Right cardiac atrium (tissue), 5 donors: ENCODE measurements at places on chromosomes 2 and 18. TPM values are rescaled to one million over a fixed set of nuclear protein-coding genes. Genes with fewer than 3 reads are reported as not detected.

Gene POTEI
- total RNA-seq: 4.5 TPM

DNA sequence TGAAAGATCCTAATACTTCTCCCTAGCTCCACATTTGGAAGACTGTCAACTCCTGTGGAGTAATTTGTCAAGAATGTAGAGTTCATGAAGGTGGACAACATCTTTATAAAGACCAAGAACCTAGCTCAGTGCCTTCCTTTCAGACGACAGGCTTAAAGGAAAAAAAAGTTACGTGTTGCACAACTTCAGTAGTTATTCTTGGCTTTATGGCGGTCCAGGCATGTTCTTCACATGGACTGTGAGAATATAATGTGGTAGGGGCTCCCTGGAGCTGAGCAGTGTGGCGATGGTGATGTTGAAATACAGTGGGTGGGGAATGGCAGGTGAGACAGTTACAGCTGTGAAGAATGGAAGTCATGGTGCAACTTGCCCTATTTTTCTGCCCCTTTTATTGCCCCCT, 3.9 kb downstream of the TAF1B start:
- no peak for DNase-seq

GRCh38 chr2:28378679-28379584, 13.7 kb upstream of the FOSL2 start:
- DNase-seq: peak; percentile 39

DNA sequence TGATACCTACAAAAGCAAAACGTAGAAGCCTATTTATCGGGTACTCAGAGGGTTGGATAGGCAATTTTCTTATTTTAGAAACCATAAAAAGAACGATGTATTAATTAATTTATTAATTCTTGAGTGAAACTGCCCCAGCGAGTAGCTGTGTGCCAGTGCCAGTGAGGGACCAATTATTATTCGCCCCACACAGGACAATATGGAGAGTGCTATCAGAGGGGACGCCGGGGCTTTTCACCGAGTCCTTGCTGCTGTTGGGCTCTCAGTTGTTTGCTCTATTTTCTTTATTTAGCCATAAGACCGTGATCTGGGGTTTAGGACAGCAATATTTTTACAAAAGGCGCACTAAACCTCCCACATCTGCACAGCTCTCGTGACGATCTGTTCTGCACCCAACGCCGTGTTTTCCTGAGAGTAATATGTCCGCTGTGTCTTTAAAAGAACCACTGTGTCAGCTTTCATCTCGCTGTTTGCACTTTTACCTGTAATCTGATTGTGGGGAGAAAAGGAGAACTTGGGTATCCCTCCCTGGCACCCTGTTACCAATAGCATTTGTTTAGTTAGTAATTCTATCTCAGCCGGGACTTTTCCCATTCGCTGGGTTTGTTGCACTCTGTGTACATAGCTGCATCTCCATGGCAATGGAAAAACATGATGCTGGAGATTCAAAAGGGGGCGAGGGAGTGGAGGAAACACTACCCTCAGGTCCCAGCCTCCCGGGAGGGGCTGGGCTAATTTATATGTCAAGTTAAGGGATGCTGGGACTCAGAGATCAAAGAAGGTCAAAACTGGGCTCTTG, 30.1 kb upstream of the ZNF516 start:
- DNase-seq: no peak

- no peak for DNase-seq
Observed at GRCh38 chr2:100905132-100905805, 85.3 kb downstream of the NPAS2 start.

Gene GLS
- 79.8 TPM for total RNA-seq

Gene ATF2
- total RNA-seq: 39.2 TPM

DNA sequence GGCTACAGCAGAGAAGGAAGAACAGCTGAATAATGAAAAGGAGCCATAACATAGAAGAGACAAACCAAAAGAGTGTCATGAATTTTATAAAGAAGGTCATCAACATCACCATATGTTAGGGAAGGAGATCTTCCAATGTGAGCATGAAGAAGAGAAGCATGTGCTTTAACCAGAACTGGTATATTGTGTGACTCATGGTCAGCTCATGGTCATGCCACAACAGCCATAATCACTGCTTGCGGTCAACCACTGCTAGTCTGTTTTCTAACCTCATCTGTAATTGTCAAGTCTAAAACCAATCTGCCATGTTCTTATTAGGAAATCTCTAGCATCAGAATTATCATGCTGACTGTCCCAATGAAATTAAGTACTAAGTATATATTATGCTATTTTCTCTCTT, 204.1 kb upstream of the VRK2 start:
- no peak for DNase-seq

- DNase-seq: no peak
Observed at GRCh38 chr2:239983004-239983778, 42.0 kb downstream of the NDUFA10 start.

Gene RTP5
- not detected for total RNA-seq

DNA sequence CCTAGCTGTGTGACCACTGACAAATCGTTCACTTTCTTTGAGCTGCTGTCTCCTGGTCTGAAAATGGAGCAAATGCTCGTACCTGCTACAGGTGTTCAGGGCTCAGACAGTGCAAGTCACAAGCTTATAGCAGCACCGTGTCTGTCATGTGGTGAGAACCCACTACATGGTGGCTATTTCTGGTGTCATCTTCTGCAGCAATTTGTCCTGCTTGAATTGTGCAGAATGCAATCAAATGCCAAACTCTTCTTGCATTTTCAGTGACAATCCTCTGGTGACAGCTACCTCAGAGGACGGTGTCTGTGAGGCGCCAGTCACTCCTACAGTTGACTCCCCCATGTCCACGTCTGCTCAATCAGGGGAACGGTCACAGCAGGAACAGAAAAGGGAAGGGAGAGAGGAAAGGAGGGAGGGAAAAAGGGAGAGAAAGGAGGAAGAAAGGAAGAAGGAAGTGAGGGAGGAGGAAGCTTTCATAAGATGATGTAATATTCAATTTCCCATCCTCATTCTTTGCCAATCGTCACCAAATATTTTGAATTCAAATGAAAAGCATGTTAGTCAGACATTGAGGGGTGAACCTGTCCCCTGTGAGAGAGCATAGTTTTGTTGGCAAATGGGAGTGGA, 122.2 kb downstream of the BCL2 start:
- DNase-seq: no peak

DNA sequence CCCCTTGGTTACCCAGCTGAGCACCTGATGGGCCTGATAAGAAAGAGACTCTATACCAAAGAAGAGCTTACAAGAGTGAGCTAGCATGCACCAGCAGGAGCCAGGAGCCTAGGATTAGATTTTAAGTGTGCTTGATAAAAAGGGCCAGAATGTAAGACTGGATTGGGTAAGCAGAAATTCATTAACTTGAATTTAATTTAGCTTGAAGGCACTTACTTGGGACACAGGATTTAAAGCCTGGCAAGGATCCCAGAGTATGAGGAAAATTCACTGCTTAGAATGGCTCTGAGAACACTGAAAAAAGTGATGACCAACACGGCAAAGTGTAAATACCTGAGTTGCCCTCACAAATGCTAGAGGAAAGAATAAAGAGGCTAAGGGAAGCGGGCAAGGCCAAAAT, 91.3 kb upstream of the RBBP8 start:
- no peak for DNase-seq

Gene CCDC148
- 2.4 TPM for total RNA-seq

Gene TMEM37
- total RNA-seq: 6.9 TPM

GRCh38 chr2:198930170-198930569, 527.6 kb downstream of the SATB2 start:
- no peak for DNase-seq
